ENCODE measurements at places on chromosomes 7 and 10.

DNA sequence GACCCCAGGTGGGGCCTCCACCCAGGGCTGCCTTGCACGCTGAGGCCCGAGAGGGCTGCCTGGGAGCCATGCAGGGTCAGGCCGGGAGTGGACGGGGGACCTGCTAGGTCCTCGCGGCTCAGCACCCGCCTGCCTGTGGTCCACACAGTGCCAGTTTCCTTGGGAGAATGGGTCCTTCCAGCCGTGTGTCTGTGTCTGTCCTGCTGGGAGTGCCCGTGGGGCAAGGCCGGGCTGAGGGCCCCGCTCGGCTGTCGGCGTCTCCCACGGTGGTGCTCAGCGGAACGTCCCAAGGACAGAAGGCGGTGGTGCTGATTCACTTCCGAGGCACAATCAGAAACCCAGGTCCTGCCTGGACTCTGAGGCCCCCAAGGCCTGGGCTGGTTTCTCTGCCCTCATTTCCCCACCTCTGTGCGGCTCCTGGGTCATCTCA lies 23.2 kb upstream of the GTPBP4 start:
- no peak for DNase-seq

- no peak for DNase-seq
These were observed 127.8 kb downstream of the SH3PXD2A start for GRCh38 chr10:103727546-103727963.

GRCh38 chr7:15972862-15973275 lies 286.4 kb upstream of the MEOX2 start:
- DNase-seq, result no peak

DNA sequence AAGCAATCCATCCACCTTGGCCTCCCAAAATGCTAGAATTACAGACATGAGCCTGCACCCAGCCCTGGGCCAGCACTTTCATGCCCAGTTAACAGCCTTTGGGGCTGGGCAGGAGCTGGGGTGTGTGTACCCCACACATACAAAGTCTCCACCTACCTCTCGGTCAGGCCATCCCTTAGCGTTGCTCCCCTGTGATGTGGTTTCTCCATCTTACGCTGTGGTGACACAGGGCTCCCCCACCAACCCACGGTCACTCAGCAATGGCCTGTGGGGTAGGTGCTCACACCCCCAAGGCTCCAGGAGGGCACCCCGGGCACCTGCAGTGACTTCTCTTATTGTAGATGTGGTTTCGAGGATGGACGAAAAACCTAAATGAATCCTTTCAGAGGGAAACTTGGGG lies 58.8 kb downstream of the ASB13 start:
- no peak for DNase-seq

GRCh38 chr7:96933067-96933645 lies 72.2 kb upstream of the DLX6 start:
- no peak for DNase-seq

GRCh38 chr10:16689696-16690095 lies 127.5 kb downstream of the RSU1 start:
- DNase-seq, result no peak

DNA sequence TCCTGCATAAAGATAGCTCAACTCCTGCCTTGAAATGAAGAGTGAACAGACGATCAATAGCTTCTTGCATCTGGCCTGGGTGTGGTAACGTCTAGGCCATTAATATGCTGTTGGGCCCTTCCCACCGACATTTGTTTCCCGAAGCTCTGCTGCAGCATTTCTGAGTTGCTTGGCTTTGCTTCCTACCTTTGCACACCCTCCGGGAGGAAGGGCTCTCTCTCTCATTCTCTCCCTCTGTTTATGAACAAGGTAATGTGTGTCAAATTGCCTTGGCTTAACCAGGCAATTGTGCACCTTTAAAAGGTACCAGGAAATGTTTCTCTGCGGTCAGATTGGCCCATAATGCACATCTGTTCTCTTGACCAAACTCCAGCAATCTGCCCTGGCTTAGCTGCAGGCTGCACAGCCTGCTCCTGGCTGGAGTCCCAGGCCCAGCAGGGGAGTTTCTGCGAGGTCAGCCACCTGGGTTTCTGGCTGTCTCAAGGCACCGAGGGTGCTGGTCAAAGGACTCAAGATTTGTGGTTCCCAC lies 223.7 kb downstream of the SNX10 start:
- no peak for DNase-seq

DNA sequence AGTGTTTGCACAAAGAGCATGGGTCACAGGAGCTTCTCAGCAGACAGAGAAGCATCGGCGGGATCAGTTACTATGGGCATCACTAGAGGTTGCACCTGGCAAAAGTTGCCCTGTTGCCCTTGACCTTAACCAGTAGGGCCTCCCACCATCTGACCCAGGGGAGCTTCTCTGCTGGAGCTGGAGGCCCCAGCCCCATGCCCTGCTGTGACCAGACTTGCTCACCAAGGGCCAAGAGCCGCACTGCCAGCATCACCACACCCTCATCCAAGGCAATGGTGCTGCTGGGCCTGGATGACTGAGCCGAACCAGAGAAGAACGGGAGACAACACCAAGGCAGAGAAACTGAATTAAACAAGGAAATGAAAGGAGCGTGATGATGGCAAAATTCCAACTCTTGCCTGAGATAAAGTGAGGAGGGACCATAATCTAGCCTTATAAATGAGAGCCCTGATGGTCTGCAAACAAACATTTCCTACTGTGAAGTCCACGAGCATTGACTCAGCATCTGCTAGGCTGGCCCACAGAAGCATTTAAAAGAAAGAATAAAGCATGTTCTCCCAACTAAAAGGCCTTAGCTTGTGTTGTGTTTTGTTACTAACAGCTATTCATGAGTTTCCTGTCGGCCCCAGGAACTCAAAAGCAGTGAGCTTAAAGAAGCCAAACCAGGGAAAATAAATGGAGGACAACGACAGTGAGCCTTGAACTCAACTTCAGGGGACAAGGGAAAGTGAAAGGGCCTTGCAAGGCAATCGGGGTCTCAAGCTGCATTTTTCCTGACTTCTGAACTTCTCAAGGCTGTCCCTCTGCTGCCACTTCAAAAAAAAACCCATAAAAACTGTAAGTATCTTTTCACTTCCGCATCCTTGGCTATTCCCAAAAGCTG lies 60.4 kb downstream of the AFAP1L2 start:
- no peak for DNase-seq

- no peak for DNase-seq
These were observed 1057.5 kb downstream of the NRG3 start for GRCh38 chr10:82932451-82932850.

DNA sequence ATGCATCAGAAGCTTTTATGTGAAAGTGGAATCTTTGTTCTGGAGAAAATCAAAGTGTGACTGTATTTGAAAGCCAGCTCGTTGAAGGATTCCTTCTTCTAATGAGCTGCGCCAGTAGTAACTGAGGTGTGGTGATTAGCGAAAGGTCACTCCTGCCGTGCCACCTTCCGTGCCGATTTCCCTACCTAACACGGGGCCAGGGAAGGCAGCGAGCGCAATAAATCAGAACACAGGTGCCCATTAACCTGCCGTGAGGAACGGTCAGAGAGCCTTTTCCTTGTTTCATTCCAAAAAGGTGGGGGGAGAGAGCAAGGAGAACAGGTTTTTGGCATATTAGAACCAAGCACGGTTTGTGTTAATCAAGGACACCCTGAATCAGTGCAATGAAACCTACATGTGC lies 258.0 kb downstream of the CELF2 start:
- no peak for DNase-seq

- DNase-seq, result no peak
These were observed 440.8 kb downstream of the HTR7 start for GRCh38 chr10:90417029-90417428.

- no peak for DNase-seq
These were observed 501.6 kb downstream of the GRID1 start for GRCh38 chr10:85864868-85865526.

- no peak for DNase-seq
These were observed 45.1 kb downstream of the ST8SIA6 start for GRCh38 chr10:17409170-17409733.

- no peak for DNase-seq
These were observed 516.7 kb upstream of the CELF2 start for GRCh38 chr10:10500937-10501336.

- DNase-seq, result peak; percentile 21
These were observed 100.9 kb downstream of the PDGFA start for GRCh38 chr7:418636-419280.

DNA sequence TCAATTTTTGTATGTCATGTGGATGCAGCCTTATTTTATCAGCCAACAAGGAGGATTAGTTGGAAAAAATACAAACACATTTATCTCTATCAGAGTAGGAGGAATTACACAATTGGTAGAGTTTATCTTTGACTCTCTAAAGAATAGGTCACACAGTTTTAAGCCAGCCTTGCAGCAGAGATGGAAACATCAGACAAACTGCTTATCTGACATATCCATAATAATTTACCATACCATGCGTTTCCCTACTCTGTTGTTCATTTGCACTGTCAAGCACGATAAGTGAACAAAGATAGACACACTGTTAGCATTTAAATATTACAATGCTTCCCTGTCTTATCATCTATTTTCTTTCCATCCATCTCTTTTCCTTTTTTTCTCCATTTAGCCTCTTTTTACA lies 283.7 kb upstream of the SMIM30 start:
- DNase-seq, result no peak

DNA sequence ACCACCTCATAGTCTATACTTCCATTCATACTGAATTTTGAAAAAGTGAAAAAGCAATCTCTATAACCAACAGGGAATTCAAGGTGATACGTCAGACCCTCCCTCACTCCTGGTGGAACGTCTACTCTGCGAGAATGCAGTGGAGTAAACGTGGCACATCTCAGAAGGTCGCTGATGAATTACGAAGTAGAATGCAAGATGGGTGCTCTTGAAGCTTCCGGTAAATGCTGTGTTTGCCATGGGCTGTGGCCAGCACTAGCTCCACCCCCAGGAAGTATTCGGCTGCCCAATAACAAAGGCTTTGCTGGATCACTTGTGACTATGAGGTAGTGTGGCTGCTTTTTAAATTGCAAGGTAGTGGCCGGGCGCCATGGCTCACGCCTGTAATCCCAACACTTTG lies 226.0 kb downstream of the PRPF18 start:
- DNase-seq, result no peak

DNA sequence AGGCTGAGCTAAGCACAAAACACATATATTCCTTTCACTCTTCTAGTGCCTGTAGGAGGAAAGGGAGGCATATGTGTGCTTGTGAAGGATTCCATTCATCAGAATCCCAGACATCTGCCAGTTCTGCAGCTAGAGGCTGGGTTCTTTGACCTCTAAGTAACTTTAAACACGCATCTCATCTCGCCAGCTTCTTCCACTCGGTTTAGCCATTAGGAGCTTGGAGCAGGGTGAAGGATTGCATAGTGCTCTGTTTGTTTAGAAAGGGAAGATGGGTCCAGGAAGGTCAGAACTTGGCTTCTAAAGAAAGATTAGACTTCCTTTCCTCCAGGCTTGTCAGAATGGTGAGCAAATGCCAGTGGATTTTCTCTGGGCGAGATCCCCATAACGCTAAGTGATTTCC lies 43.6 kb downstream of the HK1 start:
- no peak for DNase-seq

DNA sequence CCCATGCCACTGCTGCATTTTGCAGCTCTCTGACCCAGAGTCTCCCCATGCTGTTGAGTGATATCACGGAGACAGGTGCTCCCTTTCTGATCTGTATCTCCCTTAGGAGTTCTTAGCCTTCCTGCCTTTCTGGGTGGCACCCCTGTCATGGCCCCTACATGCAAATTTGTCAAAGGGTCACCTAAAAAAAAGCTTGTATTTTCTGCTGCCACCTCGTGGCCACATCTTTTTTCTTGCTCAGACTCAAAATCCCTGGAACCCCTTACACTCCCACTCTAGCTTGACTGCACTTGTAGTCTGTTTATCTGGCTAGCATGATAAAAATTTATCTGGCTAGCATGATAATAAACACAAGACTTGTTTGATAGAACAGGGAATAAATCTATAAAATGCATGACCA lies 809.1 kb downstream of the SORCS1 start:
- DNase-seq, result peak; percentile 4

GRCh38 chr7:73879977-73880681 lies 19.2 kb downstream of the TMEM270 start:
- peak; percentile 81 for DNase-seq

- DNase-seq, result no peak
These were observed 61.5 kb downstream of the DGKB start for GRCh38 chr7:14841086-14841485.

DNA sequence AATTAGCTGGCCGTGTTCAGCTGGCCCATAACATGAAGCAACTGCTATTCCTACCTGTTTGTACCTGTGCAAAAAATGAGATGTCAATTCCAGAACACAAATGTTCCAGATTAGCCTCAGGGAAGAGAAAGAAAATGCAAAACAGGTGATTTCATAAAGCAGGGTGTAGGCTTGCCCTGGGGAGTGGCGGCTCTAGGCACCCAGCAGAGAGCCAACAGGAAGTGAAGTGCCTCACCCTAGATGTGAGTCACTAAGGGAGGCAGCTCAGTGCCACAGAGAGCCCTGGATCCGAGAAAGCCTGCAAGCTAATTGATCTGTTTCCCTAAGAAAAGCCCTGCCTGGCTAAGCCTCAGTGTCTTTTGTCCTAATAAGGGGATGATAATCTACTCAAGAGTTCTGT lies 240.0 kb downstream of the ARHGAP21 start:
- DNase-seq, result no peak

GRCh38 chr10:126868371-126868770 lies 36.9 kb upstream of the DOCK1 start:
- DNase-seq, result no peak

DNA sequence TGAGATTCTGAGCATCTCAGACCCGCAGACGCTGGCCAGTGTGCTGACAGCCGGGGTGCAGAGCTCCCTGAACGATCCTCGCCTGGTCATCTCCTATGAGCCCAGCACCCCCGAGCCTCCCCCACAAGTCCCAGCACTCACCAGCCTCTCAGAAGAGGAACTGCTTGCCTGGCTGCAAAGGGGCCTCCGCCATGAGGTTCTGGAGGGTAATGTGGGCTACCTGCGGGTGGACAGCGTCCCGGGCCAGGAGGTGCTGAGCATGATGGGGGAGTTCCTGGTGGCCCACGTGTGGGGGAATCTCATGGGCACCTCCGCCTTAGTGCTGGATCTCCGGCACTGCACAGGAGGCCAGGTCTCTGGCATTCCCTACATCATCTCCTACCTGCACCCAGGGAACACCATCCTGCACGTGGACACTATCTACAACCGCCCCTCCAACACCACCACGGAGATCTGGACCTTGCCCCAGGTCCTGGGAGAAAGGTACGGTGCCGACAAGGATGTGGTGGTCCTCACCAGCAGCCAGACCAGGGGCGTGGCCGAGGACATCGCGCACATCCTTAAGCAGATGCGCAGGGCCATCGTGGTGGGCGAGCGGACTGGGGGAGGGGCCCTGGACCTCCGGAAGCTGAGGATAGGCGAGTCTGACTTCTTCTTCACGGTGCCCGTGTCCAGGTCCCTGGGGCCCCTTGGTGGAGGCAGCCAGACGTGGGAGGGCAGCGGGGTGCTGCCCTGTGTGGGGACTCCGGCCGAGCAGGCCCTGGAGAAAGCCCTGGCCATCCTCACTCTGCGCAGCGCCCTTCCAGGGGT lies 703 bp downstream of the RBP3 start:
- DNase-seq, result no peak

GRCh38 chr10:42940487-42941294 lies 136.2 kb upstream of the RET start:
- no peak for DNase-seq

- DNase-seq, result no peak
These were observed 68.4 kb downstream of the ST8SIA6 start for GRCh38 chr10:17386021-17386420.

GRCh38 chr7:41808541-41808940 lies 105.7 kb upstream of the INHBA start:
- DNase-seq, result no peak
